ENCODE measurements at places on chromosomes 3 and 15.

DNA sequence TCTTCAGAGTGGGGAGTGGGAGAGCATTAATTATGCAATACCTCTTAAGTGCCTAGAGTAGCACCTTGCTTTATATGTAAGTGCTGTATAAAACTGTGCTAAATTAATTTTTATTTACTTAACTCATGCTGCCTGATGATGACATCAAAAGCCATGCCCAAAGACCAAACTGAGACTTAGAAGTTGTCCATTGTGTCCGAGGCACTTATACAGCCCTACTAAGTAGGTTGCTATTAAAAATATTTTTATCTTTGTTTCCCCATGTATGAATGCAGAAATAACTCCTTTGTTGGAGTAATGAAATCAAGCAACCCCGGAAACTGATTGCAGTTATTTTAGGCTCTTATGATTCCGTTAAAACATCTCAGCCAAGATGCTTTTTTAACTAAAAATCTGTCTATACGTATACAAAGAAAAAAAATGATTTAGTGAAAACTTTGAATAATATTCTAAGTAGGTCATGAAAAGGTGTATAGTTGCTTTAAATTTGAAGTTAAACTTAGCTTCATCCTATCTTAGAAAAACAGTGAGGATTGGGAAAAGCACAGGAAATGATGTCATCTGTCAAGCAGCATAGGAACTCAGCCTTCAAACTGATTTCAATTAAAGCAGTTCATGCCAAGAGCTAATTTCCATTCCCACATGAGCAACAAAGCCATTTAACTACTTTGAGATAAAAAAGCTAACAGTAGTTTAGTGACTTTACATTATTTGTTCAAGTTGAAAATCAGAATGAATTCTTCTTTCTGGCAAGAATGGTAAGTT lies 43.0 kb downstream of the FBN1 start:
- no peak for DNase-seq

DNA sequence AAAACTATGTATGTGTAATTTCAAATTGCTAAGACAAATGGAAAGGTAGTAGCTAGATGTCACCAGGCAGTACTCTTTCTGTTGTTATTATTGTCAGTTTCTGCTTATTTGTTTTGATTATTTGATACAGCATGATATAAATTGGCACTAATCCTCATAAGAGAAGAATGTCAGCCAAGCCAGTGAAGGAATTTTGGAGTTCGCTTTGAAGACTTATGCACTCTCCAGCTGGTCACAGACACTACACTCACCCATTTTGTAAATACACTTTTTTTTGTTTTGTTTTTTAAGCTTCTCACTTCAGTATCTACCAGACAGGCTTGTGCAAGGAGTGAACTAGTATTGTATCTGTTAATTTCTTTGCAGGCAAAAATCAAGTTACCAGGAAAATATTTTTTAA lies 180.2 kb upstream of the TTC14 start:
- DNase-seq: no peak

DNA sequence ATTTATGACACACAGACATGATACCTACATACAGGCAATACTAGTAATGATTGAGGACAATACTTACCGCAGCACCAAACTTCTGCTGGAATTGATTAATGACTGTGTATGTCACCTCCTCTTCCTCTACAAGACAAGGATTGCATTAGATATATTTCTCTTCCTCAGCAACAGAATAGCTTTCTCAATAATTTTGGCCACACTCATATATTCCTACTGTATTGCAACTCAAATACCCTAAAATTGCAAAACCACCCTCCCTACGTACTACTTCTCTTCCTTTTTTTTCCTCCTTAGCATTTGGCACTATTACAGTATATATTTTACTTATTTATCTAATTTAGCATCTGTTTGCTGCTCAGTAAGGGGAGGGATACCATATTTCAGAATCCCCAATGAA lies 14.8 kb downstream of the EXD1 start:
- no peak for DNase-seq

DNA sequence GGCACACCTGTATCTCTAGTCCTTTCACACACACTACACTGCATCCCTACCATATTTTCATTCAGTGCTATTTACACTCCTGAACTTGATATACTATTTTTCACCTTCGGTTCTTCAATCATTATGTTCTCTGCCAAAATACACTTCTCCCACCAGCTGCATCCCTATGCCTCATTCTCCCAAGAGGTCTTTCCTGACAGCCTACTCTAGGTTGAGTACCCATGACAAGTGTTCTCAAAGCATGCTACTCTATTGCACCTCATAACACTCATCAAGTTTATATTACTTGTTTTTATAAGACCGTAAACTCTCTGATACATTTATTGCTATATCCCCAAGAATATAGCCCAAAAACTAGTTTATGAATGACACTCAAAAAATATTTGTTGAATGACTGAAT lies 549.5 kb downstream of the PYDC2 start:
- no peak for DNase-seq

DNA sequence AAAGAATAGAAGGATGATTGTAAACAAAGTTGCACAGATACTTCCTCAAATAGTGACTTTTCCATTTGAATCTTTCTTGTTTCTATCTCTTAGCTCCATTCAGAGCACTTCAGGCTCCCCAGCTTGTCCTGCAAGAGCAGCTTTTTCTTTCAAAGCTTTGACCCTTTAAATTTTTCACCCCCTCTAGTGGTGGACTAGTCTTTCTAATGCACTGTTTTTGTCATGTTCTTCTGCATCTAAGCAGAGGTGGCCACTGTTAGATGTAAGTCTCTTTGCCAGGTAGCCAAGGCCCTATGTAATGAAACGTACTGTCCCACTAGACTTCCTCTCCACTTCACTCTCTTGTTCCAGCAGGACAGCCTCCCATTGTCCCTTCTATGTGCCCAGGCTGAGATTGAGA lies 74.0 kb upstream of the MANF start:
- DNase-seq: no peak

Data from stimulated activated CD8-positive, alpha-beta memory T cell treated with anti-CD3 and anti-CD28 coated beads, Interleukin-4, amount 100 ng/mL, for 1 hour (primary cell).